ENCODE measurements at places on chromosomes 4 and X.

DNA sequence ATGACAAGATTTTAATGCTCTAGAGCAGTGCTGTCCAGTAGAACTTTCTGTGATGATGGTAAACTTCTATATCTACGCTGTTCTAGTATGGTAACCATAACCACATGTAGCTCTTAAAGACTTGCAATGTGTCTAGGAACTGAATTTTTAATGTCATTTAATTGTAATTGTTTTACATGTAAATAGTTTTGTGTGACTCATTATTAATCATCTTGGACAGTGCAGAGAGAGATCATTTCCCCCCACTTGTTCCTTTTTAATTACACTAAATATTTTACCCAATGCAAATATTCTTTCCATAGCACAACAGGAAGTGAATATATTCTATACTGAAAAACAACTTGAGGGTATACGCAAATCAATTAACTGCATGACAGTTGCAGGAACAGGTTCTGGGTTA, 5.8 kb downstream of the ATG4A start:
- DNase-seq = no peak

GRCh38 chrX:120269373-120270035, 18.9 kb downstream of the ZBTB33 start:
- no peak for DNase-seq

DNA sequence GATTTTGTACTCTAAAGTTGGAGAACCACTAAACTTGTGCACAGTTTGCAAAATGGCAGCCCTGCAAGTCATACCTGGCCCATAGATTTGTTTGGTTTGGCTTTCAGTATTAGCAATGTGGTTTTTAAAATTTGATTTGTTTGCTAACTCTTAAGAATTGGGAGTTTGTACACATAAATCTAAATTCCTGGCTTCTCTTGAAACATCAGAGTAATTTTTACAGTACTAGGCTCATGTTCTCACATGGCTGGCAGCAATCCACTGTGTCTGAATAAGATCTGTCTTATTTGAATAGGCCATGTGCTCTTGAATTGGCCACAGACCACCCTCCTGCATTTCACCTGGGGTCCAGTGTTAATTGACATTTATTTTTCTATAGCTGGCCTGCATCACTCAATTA, 21.3 kb downstream of the DIAPH2 start:
- no peak for DNase-seq

DNA sequence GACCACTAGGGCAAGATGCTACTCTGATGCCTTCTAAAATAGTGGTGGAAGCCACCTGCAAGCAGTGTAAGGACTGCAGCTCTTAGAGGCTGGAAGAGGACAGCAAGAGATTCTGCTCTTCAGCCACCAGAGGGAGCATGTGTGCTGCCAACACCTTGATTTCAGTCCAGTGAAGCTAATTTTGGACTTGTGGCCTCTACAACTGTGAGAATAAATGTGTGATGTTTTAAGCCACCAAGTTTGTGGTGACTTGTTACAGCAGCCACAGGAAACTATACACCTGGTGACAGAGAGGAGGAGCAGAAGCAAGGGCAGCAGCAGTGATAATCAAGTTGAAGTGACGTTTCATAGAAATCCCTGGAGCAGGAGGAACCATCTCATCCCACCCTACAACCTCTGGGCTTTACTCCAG, 55.9 kb downstream of the FGFBP1 start:
- peak; percentile 10 for DNase-seq

- DNase-seq = no peak
These were observed 66.0 kb downstream of the PGRMC2 start for GRCh38 chr4:128221586-128221985.

DNA sequence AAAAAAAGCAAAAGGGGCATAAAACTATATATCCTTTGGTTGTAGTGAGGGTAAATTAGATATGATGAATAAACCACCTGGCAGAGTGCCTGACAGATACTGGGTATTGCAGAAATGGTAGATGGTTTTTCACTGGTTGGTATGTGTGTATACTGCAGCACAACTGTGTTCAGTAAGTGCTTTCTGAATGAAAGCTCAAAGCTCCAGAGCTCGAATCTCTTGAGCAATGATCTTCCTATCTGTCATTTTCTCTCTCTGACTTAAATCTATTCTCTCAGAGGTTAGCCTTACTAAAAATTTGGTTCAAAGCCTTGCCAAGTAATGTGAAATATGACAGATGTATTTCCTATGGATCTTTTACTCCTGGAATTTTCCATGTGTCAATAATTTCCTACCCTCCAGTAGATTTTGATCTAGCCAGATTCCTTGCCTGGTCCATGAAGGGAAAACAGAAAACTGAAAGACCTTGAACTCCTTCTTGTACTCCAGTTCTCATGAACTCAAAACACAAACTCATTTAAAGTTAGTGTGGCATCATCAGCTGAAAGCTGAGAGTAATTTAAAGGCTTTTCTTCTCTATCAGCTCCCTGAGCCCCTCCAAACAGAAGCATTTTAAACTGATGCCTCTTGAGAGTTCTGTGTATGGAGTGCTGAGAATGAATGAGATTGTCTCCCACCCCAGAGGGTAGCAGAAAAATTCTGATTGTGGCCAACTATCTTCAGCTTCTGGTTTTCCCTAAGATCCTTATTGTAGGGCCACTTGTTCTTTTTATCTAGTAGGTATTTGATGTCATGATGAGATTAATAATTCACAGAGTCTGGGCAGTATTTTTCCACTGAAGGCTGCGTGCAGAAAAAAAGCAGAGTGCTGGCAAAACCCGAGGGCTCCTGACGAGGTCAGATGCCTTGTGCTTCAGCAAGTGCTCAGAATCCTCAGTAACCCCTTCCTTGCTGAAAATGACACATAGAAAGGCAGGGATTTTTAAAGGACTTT, 363.4 kb upstream of the BOD1L1 start:
- DNase-seq = no peak

DNA sequence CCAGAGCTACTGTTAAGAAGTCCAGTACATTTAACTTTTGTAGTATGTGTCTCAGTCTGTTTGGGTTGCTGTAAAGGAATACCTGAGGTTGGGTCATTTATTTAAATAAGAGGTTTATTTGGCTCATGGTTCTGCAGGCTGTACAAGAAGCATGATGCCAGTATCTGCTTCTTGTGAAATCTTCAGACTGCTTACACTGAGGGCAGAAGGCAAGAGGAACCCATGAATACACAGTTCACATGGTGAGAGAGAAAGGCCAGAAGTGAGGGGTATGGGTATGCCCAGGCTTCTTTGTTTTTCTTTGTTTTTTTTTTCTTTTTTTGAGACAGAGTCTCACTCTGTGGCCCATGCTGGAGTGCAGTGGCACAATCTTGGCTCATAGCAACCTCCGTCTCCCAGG, 6.0 kb upstream of the CISD2 start:
- DNase-seq = no peak

DNA sequence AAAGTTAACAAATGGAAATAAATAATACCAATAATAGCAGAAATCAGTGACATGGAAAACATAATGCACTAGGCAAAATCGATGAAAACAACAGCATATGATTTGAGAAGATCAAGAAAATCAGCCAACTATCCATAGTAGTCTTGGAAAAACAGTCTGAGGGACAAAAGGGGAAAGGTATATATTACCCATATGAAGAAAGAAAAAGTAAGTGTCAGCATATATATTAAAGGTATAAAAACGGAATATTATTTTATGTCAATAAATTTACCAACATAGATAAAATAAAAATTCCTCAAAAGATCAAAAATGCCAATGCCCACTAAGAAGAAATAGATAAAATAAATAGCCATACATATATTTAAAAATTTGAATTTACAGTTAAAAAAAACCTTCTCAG, 33.0 kb downstream of the ACTRT1 start:
- no peak for DNase-seq

GRCh38 chr4:121353213-121353612, 27.6 kb downstream of the QRFPR start:
- DNase-seq = no peak

- no peak for DNase-seq
These were observed 834 bp downstream of the NHS start for GRCh38 chrX:17375637-17376430.

DNA sequence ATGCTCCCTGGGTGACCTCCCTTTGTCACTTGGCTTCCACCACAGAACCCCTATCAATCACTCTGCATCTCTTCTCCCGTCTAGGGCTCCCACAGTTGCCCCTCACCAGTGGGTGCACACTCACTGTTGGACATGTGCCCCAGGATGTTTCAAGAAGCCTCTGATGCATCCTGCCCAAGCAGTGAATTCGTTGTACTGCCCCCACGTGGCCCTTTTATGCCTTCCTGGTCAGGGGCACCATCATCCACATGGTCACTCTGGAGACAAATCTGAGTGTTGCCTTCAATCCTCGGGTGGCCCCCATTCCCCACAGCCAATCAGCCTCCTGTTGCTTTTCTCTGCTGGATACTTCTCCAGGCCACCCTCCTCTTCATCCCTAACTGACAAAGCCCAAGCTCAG, 12.2 kb downstream of the ITIH6 start:
- no peak for DNase-seq

GRCh38 chr4:121950680-121951520, 960 bp downstream of the TRPC3 start:
- peak; percentile 8 for DNase-seq

GRCh38 chrX:133185938-133186337, 32.2 kb downstream of the TFDP3 start:
- no peak for DNase-seq

GRCh38 chr4:88818631-88819470, 121.2 kb upstream of the NAP1L5 start:
- peak; percentile 25 for DNase-seq

DNA sequence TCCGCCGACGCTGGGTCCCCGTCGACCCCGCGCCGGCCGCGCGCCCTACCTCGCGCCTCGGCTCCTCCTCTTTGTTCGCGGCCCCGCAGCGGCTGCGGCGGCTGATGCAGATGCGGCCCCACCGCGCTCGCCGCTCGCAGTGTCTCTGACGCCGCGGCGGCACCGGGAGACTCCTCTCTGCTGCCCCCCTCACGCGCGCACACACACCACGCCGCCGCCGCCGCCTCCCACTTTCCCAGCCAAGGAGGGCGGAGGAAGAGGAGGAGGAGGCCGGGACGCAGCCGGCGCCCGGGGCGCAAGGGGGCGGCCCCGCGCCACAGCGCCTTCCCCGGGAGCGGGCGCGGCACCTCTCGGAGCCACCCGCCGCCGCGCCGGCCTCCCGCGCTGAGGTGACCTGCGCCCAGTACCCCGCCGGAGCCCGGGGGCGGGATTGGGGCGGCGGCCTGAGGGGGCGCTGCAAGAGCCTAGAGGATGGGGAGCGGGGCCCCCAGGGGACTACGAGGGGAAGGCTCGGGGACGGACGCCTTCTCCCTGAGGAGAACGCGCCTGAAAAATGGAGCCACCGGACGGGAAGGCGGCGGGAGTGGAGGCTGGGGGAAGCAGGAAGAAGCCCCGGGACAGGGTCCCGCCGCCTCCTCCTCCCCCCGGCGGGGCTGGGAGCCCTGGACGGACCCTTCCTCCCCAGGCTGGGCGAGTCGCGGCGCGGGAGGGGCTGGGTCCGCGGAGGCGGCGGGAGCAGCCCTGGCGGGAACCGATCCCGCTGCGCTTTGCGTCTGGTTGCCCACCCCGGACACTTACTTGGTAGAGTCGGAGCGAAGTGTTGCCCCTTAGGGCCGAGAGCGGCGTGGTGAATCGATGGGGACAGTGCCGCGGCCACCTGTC, at the start of gene SH3RF1:
Gene SH3RF1, minus strand, starts transcription at position 147 of the 882 bp plus-strand sequence. CDS start 1,744 bp downstream, outside the sequence.
- no peak for DNase-seq

- no peak for DNase-seq
These were observed 5.1 kb downstream of the UBE2A start for GRCh38 chrX:119579414-119579813.

- no peak for DNase-seq
These were observed 76.4 kb downstream of the ZFYVE28 start for GRCh38 chr4:2341911-2342652.

GRCh38 chr4:85828027-85828890, 353.3 kb downstream of the ARHGAP24 start:
- no peak for DNase-seq

DNA sequence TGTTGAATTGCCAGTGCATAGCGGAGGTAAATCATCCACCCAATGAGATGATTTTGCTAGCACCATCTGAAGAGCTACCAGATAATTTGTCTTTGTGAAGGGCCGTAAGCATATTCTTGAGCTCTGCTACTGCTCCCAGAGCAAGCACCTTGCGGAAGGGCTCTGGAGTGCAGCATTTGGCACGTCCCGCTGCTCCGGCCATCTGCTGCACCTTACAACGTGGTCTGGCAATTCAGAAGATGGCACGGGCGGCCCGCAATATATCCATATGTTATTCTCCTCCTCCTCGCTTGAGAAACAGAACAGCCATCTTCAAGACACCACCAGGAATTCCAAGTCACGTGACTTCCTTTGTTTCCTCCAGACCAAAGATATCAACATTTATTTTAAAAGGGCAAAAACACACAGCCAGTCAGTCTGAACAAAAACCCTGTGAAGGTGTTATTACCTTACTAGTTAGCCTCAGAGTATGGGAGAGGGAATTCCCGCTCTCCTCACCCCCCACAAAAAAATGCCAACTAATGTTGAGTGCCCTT, 1095.7 kb upstream of the TENM3 start:
- DNase-seq = no peak

- no peak for DNase-seq
These were observed 280.8 kb upstream of the NOCT start for GRCh38 chr4:138734746-138735145.

GRCh38 chr4:79160962-79161361, 164.9 kb downstream of the NAA11 start:
- no peak for DNase-seq

DNA sequence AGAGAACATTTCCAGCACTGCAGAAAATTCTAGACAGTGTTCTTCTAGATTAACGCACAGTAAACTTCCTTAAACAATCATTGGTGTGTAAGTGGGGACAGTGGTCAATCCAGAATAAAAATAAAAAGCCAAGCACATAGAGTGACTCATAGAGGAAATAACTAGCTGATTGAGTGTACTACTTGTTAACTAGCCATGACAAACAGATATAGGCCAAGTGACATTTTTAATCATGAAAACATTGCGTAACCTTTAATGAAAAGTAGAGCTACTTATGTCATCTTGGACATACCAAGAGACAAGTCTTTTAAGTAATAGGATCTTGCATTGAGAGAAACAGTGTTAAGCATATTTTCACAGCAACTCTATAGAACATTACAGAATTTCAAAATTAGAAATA, 233.9 kb upstream of the MAB21L2 start:
- DNase-seq = no peak

DNA sequence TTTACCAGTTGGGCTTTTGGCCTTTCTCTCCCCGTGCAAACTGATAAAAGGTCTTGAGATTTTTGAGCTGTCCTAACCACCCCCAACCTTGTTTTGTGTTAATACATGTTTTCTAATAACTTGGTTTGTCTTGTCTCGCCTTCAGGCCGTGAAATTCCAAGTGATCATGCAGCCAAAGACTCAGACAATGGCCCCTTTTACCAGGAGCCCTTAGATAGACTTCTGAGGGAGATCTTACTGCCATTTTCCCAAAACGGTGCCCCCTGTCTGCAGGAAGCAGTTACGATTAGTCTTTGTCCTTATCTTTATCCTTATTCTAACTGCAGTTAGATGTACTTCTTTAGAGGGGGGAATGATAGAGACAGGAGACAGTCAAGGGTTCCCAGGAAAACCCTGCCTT, 245.3 kb upstream of the HDX start:
- no peak for DNase-seq

GRCh38 chr4:184282895-184283654, 65.4 kb upstream of the ENPP6 start:
- no peak for DNase-seq

GRCh38 chr4:88420844-88421243, 36.1 kb upstream of the HERC5 start:
- no peak for DNase-seq

All from T-helper 9 cell (primary cell).